ENCODE measurements at places on chromosomes 7 and 10.

DNA sequence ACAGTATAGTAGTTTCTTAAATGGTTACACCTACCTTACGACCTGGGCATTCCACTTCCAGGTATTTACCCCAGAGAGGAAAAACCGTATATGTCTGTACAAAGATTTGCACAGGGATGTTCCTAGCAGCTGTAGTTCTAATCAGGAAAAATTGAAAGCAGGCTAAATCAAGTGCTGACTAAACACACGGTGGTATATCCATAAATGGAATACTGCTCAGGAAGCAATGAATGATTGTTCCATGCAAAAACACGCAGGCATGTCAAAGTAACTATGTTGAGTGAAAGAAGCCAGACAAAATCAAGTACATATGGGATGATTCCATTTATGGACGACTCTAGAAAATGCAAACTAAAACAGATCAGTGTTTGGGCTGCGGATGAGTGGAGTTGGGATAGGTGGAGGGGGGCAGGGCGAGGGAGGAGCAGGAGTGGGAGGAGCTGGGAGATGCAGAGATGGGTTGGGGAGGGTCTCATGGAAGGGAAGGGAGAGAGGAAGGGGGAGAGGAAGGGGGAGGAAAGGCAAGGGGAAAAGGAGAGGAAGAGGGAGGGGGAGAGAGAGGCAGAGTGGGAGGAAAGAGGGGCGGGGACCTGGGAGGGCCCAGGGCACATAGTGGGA lies 484 bp upstream of the MSRB2 start:
- no peak for DNase-seq

DNA sequence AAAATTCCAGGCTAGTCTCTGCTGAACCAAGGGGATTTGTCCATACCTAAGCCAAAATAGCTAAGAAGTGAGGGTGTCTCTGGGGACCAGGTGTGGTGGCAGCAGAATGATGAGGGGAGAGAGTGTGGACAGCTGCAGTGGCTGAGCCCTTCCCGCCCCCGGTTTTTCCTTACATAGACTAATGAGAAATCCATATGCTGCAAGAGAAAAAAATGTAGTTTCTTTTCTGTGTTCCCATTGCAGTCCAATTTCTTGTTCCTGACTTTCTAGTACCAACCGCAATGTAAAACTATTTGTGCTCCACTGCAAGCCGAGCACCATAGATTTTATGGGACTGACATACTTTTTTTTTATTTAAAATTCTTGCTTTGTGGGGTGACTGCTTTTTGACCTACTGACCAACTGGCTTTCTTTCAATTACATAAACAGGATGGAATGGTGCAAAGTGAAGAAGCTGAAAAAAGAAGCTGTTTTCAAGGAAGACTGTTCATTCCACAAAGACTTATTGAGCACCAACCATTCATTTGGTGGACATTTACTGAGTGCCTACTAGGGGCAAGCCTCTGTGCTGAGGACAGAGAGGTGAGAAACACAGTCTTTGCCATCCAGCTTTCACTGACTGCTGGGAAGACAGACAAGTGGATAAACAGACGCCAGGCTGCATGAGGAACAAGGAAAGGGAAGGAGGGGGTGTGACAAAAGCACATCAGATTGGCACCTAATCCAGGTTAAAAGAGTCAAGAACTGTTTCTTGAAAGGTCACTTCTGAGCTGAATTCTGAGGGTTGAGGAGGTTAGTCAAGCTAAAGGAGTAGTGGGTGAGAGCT lies 9.8 kb downstream of the CEP41 start:
- no peak for DNase-seq

- DNase-seq: peak; percentile 45
Measured at GRCh38 chr10:6678211-6678803, 98.2 kb upstream of the PRKCQ start.

DNA sequence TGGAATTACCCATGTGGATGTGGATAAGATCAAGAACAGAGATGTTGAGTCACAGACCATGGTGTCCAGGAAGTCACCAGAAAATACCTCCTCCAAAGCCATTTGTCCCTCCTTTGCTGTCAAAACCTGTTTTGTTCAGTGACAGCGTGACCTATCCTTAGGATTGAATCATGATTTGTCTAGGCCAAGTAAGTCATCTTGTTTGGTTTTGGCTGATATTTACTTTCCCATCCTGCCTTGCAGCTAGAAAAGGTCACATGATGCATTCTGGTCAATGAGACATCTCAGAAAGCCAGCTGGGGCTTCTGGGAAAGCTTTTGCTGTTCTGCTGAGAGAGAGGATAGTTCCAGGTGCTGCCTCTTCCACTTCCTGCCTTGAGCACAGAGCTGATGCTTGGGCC lies 225.3 kb upstream of the ZMIZ1 start:
- no peak for DNase-seq

- DNase-seq: no peak
Measured at GRCh38 chr10:103638948-103639347, 145.4 kb downstream of the NEURL1 start.

GRCh38 chr7:121447911-121448300 lies 51.8 kb upstream of the FAM3C start:
- DNase-seq: no peak

DNA sequence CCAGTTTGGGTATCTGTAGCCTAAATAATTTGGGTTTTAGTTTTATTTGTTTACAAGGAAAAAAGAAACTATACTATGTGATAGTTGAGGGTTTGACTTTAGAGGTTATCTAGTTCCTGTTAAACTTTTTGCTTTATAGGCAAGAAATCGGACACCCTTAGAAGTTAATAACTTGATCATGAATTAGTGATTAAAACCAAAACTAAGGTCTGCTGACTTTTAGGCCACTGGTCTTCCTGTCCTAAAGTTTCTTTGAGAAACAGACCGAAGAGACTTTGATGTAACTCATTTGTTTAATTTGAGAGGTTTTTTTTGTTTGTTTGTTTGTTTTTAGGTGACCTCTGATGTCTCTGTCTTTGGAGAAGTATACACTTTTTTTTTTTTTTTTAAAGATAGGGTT lies 59.7 kb downstream of the PHTF2 start:
- DNase-seq: no peak

- DNase-seq: no peak
Measured at GRCh38 chr7:110187877-110188554, 902.9 kb upstream of the LRRN3 start.

DNA sequence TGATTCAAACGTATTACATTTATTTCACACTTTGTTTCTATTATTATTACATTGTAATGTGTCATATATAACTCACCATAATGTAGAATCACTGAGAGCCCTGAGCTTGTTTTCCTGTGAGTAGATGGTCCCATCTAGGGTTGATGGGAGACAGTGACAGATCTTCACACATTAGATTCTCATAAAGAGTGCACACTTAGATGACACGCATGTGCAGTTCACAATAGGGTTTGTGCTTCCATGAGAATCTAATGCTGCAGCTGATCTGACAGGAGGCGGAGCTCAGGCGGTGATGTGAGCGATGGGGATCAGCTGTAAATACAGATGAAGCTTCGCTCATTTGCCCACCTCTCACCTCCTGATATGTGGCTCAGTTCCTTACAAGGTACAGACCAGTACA lies 36.1 kb downstream of the BMPER start:
- DNase-seq: no peak

GRCh38 chr10:28686835-28687682 lies 9.7 kb downstream of the BAMBI start:
- DNase-seq: no peak

DNA sequence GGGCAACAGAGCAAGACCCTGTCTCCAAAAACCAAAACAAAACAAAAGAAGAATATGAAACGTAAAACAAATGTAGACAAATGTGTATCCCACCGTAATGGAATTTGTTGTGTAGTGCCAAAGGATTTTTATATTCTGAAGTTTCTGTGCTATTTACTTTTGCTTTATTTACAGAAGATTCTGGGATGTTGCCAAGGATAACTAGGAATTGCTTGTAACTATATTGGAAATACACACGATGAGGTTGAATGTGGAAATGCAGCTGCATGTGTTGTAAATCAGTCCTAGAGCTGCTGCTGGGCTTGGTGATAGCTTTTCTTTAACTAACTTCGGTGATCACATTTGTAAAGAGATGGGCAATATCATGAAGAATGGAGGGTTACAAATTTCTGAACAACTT lies 39.5 kb downstream of the GALNT17 start:
- no peak for DNase-seq

- DNase-seq: no peak
Measured at GRCh38 chr7:70072220-70072619, 473.9 kb downstream of the AUTS2 start.

DNA sequence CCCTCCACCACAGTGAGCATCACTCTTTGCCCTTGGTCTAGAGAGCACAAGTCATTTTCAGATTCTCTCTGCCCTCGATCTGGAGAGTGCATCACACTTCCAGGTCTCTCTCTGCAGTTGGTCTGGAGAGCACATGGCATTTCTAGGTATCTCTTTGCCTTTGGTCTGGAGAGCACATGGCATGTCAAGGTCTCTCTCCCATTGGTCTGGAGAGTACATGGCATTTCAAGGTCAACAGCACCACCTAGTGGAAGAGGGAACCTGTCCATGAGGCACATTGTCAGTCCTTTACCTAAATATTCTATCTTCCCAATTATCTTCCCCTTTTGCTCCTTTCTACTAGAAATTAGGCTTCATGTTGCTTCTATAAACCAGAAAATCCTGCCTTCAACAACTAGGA lies 1139.4 kb downstream of the XPNPEP1 start:
- no peak for DNase-seq

GRCh38 chr7:31710171-31710570 lies 23.2 kb downstream of the PPP1R17 start:
- no peak for DNase-seq

DNA sequence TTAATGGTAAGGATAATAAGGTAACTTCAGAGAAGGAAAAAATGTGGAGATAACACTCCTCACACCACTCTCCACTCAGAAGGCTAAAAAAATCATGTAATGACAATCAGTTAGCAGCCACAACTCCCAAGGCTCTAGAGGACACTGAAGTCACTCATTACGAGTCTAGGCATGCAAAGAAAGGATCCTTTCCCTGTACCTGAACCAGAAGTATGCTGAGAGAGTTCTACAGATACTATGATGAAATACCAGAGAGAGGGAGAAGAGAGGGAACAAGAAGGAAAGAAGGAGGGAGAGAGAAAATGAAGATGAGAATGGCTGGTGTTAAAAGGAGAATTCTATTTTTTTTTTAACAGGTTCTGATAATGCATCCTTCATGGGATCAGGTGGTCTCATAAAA lies 224.3 kb upstream of the PLXNA4 start:
- DNase-seq: no peak

DNA sequence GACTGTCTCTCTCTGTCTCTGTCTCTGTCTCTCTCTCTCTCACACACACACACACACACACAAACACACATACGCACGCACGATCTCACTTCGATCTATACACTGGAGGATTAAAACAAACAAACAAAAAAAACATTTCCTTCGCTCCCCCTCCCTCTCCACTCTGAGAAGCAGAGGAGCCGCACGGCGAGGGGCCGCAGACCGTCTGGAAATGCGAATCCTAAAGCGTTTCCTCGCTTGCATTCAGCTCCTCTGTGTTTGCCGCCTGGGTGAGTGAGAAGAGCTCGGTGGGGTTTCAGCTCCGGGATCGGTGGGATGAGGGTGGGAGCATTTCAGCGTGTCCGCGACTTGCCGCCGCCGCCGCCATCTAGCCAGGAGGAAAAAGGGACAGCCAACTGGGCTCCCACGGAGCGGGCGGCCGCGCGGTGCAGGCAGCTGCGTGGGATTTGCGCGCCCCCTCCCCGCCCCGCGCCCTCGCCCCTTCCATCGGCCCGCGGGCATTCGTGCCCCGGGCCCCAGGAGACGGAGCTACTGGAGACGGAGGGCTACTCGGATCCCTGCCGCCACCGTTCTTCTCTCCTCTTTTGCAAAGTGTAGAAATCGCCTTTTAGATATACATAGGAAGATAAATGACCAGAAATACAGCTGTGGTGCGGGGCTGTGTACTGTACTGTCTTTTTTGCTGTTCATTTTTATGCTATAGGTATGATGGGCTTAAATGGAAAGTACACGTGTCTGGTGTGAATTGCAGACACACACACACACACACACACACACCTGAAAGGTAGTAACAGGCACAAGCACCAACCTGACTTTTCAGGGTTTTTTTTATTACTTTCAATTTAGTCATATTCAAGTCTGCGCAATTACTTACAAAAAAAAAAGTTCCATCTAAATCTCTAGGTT lies 581 bp downstream of the PTPRZ1 start:
- no peak for DNase-seq

GRCh38 chr10:132549371-132549770 lies 11.8 kb downstream of the INPP5A start:
- no peak for DNase-seq

DNA sequence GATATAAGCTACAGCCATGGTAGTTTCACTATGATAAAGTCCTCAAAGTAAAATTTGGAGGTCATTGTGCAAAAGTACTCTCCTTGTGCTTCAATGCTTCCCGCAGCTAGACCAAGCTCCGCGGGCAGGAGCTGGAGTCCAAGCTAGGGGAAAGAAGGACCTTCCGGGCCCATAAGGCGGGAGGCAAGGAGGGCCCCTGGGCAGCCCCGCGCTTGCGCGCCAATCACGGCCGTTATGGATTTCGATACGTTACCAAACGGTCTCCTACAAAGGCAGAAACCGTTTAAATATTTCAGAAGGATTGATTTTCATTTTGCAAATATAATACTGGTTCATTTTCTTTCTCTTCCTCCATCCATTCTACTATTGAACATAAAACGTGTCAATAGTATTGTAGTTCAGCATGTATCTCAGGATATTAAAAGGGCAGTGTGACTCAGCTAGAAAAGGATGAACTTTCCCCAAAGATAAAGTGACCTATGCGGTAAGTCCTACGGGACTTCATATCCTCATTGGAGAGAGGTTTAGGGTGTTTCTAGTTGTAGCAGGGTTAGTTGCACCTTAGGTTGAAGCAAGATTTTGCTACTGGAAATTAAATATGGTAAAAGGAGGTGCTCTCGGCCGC lies 128.0 kb downstream of the KIF20B start:
- DNase-seq: no peak

GRCh38 chr10:11017000-11017569 lies 587 bp upstream of the CELF2 start:
- DNase-seq: no peak

GRCh38 chr7:37532636-37533035 lies 84.0 kb upstream of the ELMO1 start:
- DNase-seq: no peak

DNA sequence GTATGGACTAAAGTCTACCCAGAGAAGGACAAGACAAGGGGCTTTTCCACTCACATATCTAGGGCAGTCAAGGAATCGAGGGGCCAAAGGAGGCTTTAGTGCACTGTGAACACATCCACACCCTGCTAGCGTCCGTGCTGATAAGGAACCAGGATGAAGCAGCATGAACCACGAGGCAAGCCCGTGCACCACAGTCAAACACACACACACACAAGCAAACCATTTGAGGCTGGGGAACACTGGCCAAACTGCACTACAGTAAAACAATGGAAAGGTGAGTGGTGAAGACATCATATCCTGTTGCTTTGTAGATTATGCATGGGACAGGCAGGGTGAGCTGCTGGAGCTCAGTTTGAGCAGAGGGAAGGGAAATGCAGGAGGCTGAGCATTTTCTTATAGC lies 177.4 kb upstream of the CDCA7L start:
- DNase-seq: no peak

GRCh38 chr7:74362266-74362665 lies 73.1 kb downstream of the CLIP2 start:
- no peak for DNase-seq

- no peak for DNase-seq
Measured at GRCh38 chr7:87100326-87100725, 40.9 kb upstream of the ELAPOR2 start.

- no peak for DNase-seq
Measured at GRCh38 chr10:3036155-3037021, 31.0 kb upstream of the PFKP start.

- no peak for DNase-seq
Measured at GRCh38 chr7:13179011-13179582, 491.7 kb downstream of the ARL4A start.

All from stimulated activated CD4-positive, alpha-beta T cell treated with anti-CD3 and anti-CD28 coated beads, Interleukin-1b, Interleukin-23, amount 100 ng/mL, for 4 hours (primary cell).